Activated CD4-positive, alpha-beta T cell treated with anti-CD3 and anti-CD28 coated beads, Interleukin-2, amount 10 ng/mL, durations not matched to agents 7 days and 5 days (primary cell): ENCODE measurements at places on chromosomes 13 and 19.

GRCh38 chr19:39828015-39828653 is 5.8 kb downstream of the DYRK1B start:
- peak overlapping the region; percentile 42 for H3K27ac ChIP-seq
- DNase-seq: no peak
- no peak overlapping the region for H3K4me3 ChIP-seq
- peaks cover 42% of the 10 kb centered on the region for H3K36me3 ChIP-seq
- H3K27me3 ChIP-seq: no peaks in the 10 kb centered on the region

DNA sequence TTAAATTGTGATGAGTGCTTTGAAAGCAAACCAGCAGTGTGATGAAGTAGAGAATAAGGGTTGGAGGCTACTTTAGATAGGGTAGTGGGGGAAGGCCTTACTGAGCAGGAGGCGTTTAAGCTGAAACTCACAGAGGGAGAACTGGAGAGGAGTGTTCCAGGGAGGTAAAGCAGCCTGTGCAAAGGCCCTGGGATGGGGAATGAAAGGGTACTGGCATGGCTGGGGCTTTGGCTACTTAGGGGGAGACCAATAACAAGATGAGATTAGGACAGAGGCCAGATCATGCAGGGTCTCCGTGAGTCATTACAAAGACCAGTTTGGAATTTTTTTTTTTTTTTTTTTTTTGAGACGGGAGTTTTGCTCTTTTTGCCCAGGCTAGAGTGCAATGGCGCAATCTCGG is 1.1 kb downstream of the PPP5C start:
- H3K36me3 ChIP-seq: peaks cover 32% of the 10 kb centered on the region
- peaks cover 64% of the 10 kb centered on the region for H3K4me1 ChIP-seq
- no peaks in the 10 kb centered on the region for H3K27me3 ChIP-seq
- H3K27ac ChIP-seq: peak overlapping the region; percentile 92

DNA sequence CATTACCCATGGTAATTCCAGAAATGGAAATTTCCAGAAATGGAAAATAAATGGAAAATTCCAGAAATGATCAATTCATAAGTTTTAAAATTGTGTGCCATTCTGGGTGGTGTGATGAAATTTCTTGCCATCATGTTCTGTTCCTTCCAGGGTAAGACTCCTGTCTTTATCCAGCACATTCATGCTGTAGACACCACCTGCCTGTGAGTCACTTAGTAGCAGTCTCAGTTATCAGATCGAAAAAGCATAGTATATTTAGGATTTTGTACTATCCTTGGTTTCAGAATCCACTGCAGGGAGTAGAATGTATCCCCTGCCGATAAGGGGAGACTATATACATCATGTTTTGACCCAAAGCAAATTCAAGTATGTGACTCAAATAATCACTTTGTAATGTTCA is 26.7 kb upstream of the CSNK1A1L start:
- no peaks in the 10 kb centered on the region for H3K27me3 ChIP-seq
- no peak overlapping the region for H3K4me3 ChIP-seq
- no peak overlapping the region for H3K27ac ChIP-seq
- H3K4me1 ChIP-seq: no peaks in the 10 kb centered on the region
- DNase-seq: no peak

DNA sequence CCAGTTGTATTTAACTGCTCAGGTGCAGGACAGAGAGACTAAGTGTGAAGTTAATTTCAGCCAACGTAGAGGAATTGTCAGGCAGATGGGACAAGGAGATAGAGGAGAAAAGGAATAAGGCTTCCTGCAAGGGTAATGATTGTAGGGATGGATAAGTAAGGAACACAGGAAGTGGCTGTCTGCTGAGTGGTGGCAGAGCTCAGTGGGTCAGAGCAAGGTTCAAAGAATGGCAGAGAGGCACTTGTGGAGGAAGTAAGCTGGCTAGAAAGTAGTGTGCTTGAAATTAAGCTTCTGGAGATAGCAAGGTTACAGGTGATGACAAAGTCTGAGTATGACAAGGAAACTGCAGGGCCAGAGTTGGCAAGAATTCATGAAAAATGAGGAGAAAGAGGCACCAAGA is 47.9 kb downstream of the USPL1 start:
- H3K27ac ChIP-seq: no peak overlapping the region
- H3K27me3 ChIP-seq: no peaks in the 10 kb centered on the region
- H3K4me3 ChIP-seq: no peak overlapping the region
- H3K4me1 ChIP-seq: peaks cover 6% of the 10 kb centered on the region
- DNase-seq: no peak

- no peaks in the 10 kb centered on the region for H3K36me3 ChIP-seq
- DNase-seq: no peak
- no peak overlapping the region for H3K4me3 ChIP-seq
- no peaks in the 10 kb centered on the region for H3K4me1 ChIP-seq
These were observed 31.5 kb upstream of the LRCH1 start for GRCh38 chr13:46521486-46521885.

GRCh38 chr13:101829484-101829883 is 377.0 kb downstream of the ITGBL1 start:
- no peak overlapping the region for H3K4me3 ChIP-seq
- no peak overlapping the region for H3K27ac ChIP-seq
- no peaks in the 10 kb centered on the region for H3K36me3 ChIP-seq
- DNase-seq: no peak
- H3K27me3 ChIP-seq: no peaks in the 10 kb centered on the region

DNA sequence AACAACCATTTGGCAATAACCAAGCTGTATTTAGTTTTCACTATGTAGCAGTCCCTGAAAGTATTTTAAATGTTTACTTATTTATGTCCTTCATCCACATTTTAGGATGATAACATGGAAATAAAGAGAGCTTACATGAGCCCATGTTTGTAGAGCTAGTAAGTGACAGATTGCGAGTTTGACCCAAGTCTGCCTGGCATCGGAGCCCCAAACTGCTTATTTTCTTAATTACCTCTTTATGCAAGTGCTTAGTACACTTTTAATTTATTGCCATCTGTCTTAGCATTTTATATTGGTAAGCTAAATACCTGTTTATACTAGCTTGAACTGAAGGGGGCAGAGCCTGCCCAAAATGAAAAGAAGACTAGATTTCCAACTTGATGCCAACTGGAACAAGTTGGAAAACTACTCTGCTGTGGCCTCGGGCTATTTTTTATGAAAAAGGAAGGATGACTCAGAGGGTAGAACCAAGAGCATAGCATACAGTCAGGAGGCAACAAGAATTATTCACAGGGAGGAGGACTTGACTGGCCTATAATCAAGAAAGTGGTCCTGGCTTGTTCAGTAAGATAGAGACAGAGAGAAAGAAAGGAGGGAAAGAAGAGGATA is 150.2 kb downstream of the NDFIP2 start:
- DNase-seq: no peak
- no peaks in the 10 kb centered on the region for H3K4me1 ChIP-seq
- no peak overlapping the region for H3K27ac ChIP-seq
- H3K36me3 ChIP-seq: no peaks in the 10 kb centered on the region
- peaks cover 7% of the 10 kb centered on the region for H3K27me3 ChIP-seq

GRCh38 chr19:48867746-48868113 is 687 bp downstream of the PLEKHA4 start:
- no peak overlapping the region for H3K27ac ChIP-seq
- peaks cover 10% of the 10 kb centered on the region for H3K27me3 ChIP-seq
- H3K4me1 ChIP-seq: peaks cover 8% of the 10 kb centered on the region

GRCh38 chr19:15098460-15098859 is 8.7 kb upstream of the SYDE1 start:
- H3K36me3 ChIP-seq: no peaks in the 10 kb centered on the region
- no peaks in the 10 kb centered on the region for H3K27me3 ChIP-seq
- H3K4me1 ChIP-seq: no peaks in the 10 kb centered on the region
- DNase-seq: no peak

DNA sequence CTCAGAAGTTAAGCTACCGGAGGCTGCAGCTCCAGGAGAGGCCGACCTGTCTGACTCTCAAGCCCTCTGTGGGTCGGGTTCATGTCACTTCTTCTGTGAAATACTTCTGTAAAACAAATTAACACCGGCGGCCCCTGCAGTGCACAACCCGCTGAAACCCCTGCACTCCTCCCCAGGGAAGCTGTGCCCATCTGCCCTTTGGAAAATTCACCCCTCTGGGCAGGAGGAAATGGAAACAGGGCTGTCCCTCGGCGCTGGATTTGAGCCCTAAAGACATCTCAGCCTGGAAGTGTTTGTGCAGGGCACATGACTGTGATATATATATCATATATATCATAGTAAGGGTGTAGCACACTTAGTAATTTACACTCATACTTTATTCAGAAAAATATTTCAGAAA is 415.3 kb downstream of the IRS2 start:
- H3K27me3 ChIP-seq: no peaks in the 10 kb centered on the region
- no peak overlapping the region for H3K27ac ChIP-seq
- no peak overlapping the region for H3K4me3 ChIP-seq
- H3K4me1 ChIP-seq: no peaks in the 10 kb centered on the region
- no peak for DNase-seq

GRCh38 chr13:38664906-38665305 is 22.0 kb upstream of the FREM2 start:
- no peaks in the 10 kb centered on the region for H3K4me1 ChIP-seq
- H3K4me3 ChIP-seq: no peak overlapping the region
- H3K27ac ChIP-seq: no peak overlapping the region
- peaks cover 5% of the 10 kb centered on the region for H3K27me3 ChIP-seq
- no peak for DNase-seq
- H3K36me3 ChIP-seq: no peaks in the 10 kb centered on the region
